Right lobe of liver (tissue), 6 donors: ENCODE measurements at places on chromosomes 6 and 20.

DNA sequence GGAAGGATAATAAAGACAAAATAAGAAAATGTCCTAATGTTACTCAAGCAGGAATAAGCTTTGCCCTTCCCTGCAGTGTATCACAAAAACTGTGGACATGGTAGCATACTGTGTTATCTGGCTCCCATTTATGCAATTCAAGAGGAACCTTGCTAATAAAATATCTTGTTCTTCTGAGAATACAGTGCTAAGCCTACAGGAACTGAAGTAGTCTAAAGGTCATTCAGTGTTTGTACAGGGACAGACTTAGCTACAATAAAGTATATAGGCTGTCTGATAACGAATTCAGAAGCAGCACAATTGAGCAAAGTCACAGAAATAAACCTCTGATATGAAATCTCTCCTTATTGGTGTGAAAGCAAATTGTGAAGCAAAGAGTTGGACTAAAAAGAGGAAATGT lies 59.6 kb upstream of the SDHAF4 start:
- H3K27ac ChIP-seq = no peak overlapping the region
- no peaks in the 10 kb centered on the region for H3K4me1 ChIP-seq
- H3K36me3 ChIP-seq = no peaks in the 10 kb centered on the region
- H3K4me3 ChIP-seq = no peak overlapping the region

DNA sequence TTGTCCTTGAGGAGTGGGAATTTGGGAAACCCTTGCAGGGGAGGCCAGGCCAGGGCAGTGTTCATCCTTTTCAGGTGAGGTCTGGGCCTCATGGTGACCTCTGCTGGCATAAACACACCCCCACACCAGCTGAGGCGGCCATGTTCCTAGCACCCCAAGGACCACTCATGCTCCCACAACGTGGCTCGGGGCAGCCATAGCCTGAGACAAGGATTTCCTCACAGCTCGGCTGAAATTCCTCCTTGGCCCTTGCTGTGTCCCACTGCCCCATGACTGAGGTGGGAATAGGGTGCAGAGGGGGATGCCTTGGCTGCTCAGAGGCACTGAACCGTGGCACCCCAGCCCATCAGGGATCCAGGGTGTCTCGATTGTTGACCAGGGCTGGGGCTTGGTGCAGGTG lies 27.3 kb upstream of the SPDEF start:
- no peak overlapping the region for H3K27ac ChIP-seq
- H3K36me3 ChIP-seq = peaks cover 3% of the 10 kb centered on the region
- H3K4me1 ChIP-seq = no peaks in the 10 kb centered on the region
- no peak for DNase-seq
- no peaks in the 10 kb centered on the region for H3K27me3 ChIP-seq
- no peak overlapping the region for H3K4me3 ChIP-seq

DNA sequence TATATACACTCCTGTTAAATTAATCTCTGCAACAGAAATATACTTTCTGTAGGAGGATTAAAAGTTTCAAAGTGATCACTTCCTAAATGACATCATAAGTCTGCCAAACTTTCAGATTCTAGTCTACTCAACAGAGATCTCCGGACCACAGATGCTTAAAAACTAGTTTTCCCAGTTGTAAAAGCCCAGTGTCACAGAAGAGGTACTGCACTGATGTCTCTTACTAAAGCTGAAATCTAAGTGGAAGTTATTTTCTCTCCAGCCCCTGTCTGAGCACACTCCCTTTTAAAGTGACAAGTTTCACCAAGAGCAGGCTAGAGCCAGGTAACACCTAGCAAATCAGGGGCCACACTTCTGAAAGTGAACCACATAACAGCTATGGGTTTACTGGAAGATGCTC lies 71.6 kb upstream of the DST start:
- H3K27me3 ChIP-seq = no peaks in the 10 kb centered on the region
- H3K4me3 ChIP-seq = no peak overlapping the region
- no peaks in the 10 kb centered on the region for H3K36me3 ChIP-seq
- H3K27ac ChIP-seq = no peak overlapping the region
- no peaks in the 10 kb centered on the region for H3K4me1 ChIP-seq

- no peaks in the 10 kb centered on the region for H3K27me3 ChIP-seq
- no peaks in the 10 kb centered on the region for H3K36me3 ChIP-seq
- no peak overlapping the region for H3K4me3 ChIP-seq
- peak; percentile 64 for DNase-seq
- no peaks in the 10 kb centered on the region for H3K4me1 ChIP-seq
- no peak overlapping the region for H3K27ac ChIP-seq
Observed at GRCh38 chr20:48797275-48797825, 30.4 kb downstream of the PREX1 start.

DNA sequence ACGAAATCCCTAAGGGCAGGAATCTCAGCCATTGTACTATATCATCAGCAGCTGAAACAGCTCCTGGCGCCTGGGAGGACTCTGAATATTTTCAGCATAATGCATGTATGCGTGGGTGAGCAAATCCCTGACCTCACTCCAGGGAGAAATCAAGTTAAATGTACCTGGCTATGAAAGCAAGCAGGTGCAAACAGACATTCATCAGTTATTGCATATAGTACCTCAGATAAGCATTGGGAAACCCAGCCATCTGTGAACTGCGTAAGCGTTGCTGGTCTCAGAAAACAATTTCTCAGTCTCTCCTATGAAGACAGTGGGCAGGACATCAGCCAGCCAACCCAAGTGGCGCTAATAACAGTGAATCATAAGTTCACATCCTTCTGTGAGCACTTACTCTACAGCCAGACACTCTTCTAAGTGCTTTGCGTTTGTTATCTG lies 622.6 kb downstream of the EPM2A start:
- H3K27me3 ChIP-seq = no peaks in the 10 kb centered on the region
- H3K4me1 ChIP-seq = peaks cover 15% of the 10 kb centered on the region
- H3K36me3 ChIP-seq = no peaks in the 10 kb centered on the region
- H3K27ac ChIP-seq = no peak overlapping the region
- H3K4me3 ChIP-seq = no peak overlapping the region

DNA sequence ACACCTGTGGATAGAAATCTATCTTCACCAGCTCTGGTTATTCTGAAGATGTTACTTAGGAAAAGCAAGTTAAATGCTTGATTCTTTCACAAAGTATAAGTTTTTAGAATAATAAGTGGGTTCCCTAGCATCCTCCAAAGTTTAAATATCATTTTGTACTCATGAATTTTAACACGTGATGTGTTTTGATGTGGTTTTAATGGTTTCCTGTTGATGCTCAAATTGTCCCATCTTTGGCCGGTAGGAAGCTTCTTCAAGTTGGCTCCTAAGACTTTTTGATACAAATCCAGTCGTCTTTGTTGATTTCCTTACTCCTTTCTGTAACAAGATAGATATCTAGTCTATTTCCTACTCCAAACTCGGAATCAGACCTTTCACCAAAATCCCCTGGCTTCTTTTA lies 94.5 kb upstream of the STXBP5 start:
- H3K4me1 ChIP-seq = no peaks in the 10 kb centered on the region
- no peak overlapping the region for H3K27ac ChIP-seq
- H3K27me3 ChIP-seq = no peaks in the 10 kb centered on the region
- no peak for DNase-seq

- H3K36me3 ChIP-seq = no peaks in the 10 kb centered on the region
- no peak overlapping the region for H3K4me3 ChIP-seq
- H3K27me3 ChIP-seq = no peaks in the 10 kb centered on the region
- DNase-seq = no peak
- H3K4me1 ChIP-seq = no peaks in the 10 kb centered on the region
- no peak overlapping the region for H3K27ac ChIP-seq
Observed at GRCh38 chr6:12842658-12843057, 126.1 kb downstream of the PHACTR1 start.

DNA sequence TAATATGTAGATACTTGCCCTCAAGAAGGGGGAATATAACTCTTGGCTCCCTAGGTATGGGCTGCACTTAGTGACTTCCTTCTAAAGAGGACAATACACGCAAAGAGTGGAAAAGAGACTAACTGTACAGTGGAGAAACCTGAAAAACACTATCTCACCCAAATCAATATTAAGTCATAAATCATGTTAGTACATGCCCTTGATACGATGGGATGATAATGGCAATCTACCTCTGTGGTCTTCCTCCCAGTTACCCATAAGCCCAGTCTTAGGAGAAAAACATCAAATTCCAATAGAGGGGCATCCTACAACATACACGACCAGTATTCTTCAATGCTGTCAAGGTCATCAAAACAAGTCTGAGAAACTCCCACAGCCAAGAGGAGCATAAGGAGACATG lies 1.3 kb downstream of the TRIM26 start:
- H3K4me1 ChIP-seq = peaks cover 46% of the 10 kb centered on the region
- H3K27ac ChIP-seq = peak overlapping the region; percentile 98
- H3K27me3 ChIP-seq = no peaks in the 10 kb centered on the region
- no peaks in the 10 kb centered on the region for H3K36me3 ChIP-seq

DNA sequence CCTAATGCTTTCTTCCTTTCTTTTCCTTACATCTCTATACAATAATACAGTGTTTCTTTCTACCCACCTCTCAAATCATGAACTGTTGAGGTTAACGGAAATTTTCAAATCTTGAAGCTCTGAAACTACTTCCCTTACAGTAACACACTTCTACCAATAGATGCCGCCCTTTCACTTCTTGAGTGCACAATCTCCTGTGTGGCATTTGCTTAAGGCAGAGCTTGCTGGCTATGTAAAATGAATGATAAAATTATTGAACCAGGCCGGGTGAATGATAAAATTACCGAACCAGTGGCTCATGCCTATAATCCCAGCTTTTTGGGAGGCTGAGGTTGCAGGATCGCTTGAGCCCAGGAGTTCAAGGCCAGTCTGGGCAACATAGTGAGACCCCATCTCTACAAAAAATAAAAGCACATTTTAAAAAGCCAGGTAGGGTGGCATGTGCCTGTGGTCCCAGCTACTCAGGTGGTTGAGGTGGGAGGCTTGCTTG lies 56.8 kb downstream of the KCNS1 start:
- H3K27me3 ChIP-seq = no peaks in the 10 kb centered on the region
- no peaks in the 10 kb centered on the region for H3K36me3 ChIP-seq
- no peak overlapping the region for H3K4me3 ChIP-seq
- H3K27ac ChIP-seq = no peak overlapping the region

- H3K27ac ChIP-seq = no peak overlapping the region
- no peak overlapping the region for H3K4me3 ChIP-seq
- no peaks in the 10 kb centered on the region for H3K27me3 ChIP-seq
- no peaks in the 10 kb centered on the region for H3K36me3 ChIP-seq
Observed at GRCh38 chr20:57685146-57685758, 24.6 kb downstream of the PMEPA1 start.

- no peak overlapping the region for H3K4me3 ChIP-seq
- no peak overlapping the region for H3K27ac ChIP-seq
- DNase-seq = no peak
- H3K27me3 ChIP-seq = no peaks in the 10 kb centered on the region
- no peaks in the 10 kb centered on the region for H3K36me3 ChIP-seq
Observed at GRCh38 chr6:33160728-33161344, 31.4 kb downstream of the COL11A2 start.

DNA sequence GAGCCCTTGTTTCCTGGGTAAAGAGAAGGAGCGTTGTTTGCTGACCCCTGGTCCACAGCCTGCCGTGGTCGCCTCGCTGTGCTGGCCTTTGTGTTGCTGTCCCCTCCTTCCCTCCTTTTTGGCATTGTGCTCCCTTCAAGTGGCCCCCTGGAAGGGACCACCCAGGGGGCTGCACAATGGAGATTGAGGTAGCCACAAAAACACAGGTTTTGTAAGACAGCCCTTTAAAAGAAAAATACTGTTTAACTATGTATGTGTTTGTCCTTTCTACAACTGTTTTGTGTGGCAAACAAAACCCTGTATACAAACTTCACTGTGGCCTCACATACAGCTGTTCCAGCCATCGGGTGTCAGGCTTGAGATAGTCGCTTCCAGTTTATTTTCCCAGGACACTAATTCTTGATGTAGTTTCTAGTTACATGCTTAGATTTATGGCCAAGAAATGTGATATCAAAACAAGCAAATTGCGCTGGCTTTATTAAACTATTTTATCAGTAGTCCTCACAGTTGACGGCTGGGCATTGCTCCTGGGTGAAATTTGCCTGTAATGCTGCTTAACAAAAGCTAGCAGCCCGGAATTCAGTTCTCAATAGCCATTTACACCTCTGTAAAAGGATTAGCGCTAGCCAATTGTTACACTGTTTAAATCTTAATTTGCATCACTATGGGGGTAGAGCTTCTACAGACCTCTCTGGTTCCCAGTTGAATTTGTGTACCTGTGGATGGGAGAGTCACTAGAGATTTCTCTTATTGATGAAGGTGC lies 64.1 kb downstream of the KIZ start:
- H3K27ac ChIP-seq = no peak overlapping the region
- H3K36me3 ChIP-seq = no peaks in the 10 kb centered on the region
- H3K27me3 ChIP-seq = no peaks in the 10 kb centered on the region
- H3K4me1 ChIP-seq = no peaks in the 10 kb centered on the region

- H3K27ac ChIP-seq = peak overlapping the region; percentile 100
- DNase-seq = peak; percentile 42
- H3K4me3 ChIP-seq = no peak overlapping the region
- H3K27me3 ChIP-seq = no peaks in the 10 kb centered on the region
- H3K36me3 ChIP-seq = no peaks in the 10 kb centered on the region
- H3K4me1 ChIP-seq = peaks cover 43% of the 10 kb centered on the region
Observed at GRCh38 chr20:1327241-1327653, 1.7 kb downstream of the SDCBP2 start.

GRCh38 chr6:83071023-83071422 lies 3.6 kb downstream of the DOP1A start:
- H3K27ac ChIP-seq = no peak overlapping the region
- DNase-seq = no peak
- H3K4me1 ChIP-seq = no peaks in the 10 kb centered on the region
- H3K27me3 ChIP-seq = no peaks in the 10 kb centered on the region
- H3K36me3 ChIP-seq = no peaks in the 10 kb centered on the region

- H3K27ac ChIP-seq = peak within 1 kb of the TSS; percentile 78
- no peaks in the 10 kb centered on the region for H3K4me1 ChIP-seq
- DNase-seq = peak; percentile 80
- no peaks in the 10 kb centered on the region for H3K36me3 ChIP-seq
- H3K4me3 ChIP-seq = peak within 1 kb of the TSS; percentile 28
Observed at GRCh38 chr20:14337400-14338171, at the start of gene FLRT3. Gene FLRT3, minus strand, starts transcription at chr20:14337612. Its CDS starts 10,106 bp downstream, at chr20:14327506.

GRCh38 chr6:81689580-81689979 lies 62.9 kb downstream of the TENT5A start:
- no peaks in the 10 kb centered on the region for H3K36me3 ChIP-seq
- no peaks in the 10 kb centered on the region for H3K27me3 ChIP-seq
- H3K4me1 ChIP-seq = no peaks in the 10 kb centered on the region
- no peak overlapping the region for H3K27ac ChIP-seq

DNA sequence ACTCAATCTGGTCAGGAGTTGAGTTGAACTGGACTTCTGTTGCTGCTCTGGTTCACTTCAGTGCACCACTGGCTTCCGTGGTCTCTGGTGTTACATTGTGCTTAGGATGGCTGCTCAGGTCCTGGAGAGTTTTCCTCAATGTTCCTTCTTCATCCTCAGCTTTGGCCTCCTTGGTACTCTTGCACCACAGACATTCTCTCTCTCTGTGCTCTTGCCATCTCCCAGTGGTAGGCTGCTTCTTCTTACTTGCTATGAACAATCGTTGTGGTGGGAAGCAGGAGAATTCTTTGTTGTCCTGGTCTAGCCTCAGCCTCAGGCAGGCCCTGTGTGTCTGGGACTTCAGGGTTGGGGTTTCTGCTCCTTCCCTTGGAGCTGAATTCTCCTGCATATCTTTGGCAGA lies 14.5 kb upstream of the DUSP22 start:
- no peaks in the 10 kb centered on the region for H3K27me3 ChIP-seq
- no peaks in the 10 kb centered on the region for H3K36me3 ChIP-seq
- DNase-seq = no peak
- H3K27ac ChIP-seq = no peak overlapping the region
- no peak overlapping the region for H3K4me3 ChIP-seq

GRCh38 chr6:68572975-68573374 lies 62.1 kb upstream of the ADGRB3 start:
- H3K4me3 ChIP-seq = no peak overlapping the region
- H3K4me1 ChIP-seq = no peaks in the 10 kb centered on the region
- no peaks in the 10 kb centered on the region for H3K27me3 ChIP-seq
- DNase-seq = no peak
